ENCODE measurements at places on chromosomes 5 and 9.

DNA sequence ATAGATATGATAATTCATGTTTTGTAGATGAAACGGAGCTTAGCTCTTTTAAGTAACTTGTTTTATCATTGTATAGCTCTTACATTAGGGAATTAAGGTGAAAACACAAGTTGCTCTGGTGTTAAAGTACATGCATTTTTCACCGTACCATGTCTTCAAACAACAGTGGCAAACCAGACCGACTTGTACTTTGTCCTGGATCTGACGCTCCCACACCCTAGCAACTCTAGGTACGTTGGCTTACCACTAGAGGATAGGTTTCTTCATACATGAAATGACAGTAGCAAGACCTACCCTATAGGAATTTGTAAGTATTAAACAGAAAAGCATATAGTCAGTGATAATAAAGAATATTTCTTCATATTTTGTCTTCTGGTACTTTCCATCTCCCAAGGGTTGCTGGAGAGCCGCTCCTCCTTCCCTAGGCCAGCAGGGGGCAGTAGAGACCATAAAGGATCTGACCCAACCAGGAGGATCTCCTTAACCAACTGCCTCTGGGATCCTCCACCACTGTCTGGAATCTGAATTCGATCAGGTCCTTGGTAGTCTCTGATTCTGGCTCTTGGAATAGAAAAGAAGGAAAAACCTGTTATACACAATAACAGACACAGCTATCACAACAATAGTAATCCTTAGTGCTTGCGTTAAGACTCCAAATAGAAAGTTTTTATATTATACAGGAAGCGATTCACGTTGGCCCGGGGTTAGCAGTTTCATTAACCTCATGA lies 136.7 kb downstream of the CAVIN4 start:
- peak; percentile 85 for DNase-seq

DNA sequence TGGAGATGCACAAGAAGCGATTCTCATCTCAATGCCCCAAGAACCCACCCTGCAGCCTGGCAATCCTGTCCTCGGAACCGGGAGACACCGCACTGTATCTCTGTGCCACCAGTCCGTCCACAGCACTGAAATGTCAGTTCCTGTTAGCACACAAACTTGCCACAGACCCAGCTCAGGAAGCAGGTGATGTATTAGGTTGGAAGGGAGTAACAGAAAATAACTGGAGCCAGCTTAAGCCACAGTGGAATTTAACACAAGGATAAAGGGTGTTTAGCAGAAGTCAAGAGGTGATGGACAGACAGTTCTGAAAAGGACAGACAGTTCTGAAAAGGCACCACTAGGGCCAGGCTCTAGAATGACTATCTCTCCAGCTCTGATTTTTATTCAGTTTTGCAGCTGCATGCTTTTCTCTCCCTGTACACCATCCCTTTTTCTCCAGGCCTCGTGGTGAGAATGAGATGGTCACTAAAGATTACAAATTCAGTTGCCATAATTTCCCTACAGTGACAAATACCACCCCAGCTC lies 114.4 kb downstream of the ANKRD18B start:
- DNase-seq: peak; percentile 45

GRCh38 chr9:127786773-127787104 lies 905 bp downstream of the CDK9 start:
- no peak for DNase-seq

DNA sequence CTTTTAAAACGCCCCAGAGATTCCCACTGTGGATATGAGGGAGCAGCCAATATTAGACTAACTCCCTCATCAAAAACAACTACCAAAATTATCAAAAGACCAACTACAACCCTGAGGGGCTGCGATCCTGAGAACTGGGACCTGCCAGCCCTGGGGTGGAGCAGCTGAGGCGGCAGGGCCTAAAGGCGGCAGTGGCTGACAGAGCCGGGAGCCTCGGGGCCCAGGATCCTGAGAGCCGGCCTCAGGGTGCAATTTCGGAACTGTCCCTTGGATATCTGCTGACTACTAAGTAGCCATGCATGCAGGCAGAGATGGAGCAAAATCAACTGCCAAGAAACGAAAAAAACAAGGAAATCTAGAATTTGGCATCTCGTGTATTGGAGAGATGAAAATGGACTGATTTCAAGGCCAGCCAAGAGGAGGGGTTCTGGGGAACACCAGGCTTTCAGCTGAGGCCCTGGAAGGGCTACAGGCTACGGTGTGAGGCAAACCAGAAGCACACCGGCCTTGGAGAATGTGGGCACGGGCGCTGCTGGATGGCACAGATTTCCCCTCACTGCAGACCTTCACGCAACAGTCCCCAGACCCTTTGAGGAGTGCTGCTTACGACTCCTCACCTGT lies 63.6 kb upstream of the UBAC1 start:
- no peak for DNase-seq

DNA sequence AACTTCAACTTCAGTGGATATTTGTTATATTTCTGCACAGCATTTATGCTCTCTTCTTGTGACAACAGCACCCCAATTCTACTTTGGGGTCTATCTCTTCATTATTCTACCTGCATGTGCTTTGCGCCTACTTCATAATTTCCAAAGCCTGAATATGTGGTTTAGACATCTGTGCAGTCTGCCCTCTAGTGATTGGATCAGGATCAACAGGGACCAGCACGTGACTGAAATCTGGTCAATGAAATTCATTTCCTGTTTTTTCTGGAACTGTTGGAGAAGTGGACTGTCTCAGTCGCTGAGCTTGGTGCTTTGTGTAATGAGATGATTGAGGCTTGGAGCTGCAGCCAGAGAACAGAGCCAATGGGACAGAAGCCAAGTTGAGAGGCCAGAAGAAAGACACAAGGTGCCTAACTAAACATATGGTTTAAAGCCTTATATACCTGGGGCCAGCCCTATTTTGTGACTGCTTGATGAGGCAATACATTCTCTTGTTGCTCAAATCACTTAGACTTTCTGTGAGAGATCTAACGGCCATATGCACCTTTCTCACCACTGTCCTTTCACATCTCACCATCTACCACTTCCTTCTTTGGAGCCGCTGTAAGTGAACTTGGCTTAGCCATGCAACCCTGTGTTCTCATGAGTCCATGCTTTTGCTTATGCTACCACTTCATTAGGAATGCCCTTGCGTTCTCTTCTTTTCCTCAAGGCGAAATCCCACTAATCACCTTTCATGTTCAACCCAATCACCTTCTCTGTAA lies 68.8 kb upstream of the PPP2R2B start:
- no peak for DNase-seq

DNA sequence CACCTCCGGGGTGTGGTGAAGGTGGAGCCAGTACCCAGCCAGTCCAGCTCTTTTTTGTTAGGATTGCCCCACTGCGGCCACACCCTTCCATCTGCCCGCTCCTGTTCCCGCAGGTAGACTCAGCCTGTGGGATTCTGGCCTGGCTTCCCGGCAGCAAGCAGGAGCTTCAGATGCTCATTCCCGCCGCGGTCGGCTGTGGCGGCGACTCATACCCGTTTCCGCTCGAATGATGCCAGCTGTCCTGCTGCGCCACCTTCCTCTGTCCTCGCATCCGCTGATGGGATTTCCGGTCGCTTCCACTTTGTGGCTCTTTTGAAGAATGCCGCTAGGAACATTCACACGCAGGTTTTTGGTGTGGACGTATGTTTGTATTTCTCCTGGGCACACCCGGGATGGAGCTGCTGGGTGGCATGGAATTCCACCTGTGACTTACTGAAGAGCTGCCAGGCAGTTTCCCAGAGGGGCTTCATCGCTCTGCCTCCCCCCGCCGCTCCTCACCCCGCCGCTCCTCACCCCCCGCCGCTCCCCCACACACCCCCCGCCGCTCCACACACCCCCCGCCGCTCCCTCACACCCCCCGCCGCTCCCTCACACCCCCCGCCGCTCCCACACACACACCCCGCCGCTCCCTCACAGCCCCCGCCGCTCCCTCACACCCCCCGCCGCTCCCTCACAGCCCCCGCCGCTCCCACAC lies 60.3 kb downstream of the TENT4A start:
- DNase-seq: peak; percentile 88

DNA sequence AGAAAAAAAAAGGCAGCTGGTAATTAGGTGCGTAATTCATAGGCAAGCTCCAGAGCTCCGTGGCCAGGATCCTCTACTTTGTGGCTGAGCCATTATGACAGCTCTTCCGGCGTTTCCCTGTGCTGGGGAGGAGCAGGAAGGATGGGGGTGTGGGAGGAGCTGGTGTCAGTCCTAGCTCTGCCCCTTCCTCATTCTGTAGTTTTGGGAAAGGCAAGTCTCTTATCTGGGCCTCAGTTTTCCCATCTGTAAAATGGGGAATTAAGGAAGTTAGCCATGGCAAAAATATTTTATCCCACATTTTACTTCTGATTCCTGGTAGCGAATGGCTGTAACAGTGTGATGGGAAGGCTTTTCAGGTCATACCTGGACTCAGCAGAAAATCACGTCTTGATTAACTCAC lies 81.1 kb downstream of the SEC61B start:
- no peak for DNase-seq

DNA sequence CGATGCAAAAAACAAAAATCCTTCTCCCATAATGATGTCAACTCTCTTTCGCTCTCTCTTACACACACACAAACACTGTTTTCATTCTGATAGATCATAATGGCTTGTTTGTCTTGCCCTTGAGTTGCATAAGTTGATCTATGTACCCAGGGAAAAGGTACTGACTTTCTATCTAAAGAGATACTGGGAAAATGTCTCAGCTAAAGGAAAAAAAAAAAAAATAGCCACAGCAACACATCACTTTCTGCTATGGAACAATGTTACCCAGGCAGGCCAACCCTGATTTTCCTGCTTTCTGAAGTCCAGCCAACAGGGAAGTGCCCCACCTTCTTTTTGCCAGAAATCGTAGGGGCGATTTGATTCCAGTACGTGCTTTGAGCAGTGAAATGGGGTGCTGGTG lies 212.6 kb upstream of the ACTBL2 start:
- DNase-seq: no peak

DNA sequence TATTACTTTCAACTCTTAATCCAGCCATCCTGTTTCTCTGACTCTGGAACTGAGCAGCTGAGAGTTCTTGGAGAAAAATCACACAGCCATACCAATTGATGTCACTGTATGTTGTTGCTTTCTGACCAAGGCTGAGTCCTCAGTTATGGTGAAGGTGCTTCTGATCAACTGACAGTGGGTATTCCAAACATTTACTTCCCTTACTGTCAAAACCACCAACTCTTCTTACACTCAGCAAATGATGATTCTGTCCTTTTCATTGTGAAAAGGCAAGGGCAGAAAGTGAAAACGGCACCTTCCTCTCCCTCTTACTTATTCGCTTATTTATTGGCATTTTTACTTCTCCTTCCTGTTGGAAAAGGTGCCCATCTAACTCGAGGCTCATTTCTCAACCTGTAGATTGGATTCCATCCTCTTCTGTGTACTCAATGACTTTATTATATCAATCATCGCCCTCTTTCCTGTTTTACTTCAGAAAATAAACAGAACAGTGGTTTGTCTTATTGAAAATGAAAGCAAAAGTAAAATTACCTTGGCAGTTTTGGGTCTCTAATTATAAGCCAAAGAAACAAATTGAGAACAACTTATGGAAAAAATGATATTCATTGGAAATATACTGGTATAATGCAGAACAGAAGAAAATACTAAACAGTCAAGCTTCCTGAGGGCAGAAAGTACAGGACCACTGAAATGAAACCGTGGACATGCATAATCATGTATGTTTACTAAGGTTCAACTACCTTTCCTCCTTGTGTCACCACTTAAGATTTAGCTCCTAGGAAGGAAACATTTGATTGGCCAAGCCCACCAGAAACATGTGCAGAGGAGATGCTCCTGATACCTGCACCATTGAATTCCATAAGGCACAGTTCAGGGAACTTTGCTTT lies 104.5 kb upstream of the CHD1 start:
- no peak for DNase-seq

DNA sequence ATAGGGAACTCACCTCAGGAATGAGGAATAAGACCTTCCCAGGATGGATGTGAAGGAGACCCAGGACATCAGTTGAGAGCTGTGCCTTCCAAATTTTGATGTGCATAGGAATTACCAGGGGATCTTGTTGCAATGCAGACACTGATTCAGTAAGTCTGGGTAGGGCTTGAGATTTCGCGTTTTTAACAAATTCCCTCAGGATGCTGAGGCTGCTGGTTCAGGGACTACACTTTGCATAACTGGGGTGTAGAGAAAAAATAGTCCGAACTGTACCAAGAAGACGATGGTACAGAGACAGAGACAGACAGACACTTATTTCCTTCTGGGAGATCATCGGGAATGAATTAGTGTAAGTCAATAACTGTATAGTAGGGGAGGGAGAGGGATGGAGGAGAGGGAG lies 82.3 kb upstream of the FREM1 start:
- no peak for DNase-seq

- no peak for DNase-seq
These were observed at the start of gene ADAMTSL2 for GRCh38 chr9:133534346-133535291. Gene ADAMTSL2, plus strand, starts transcription at chr9:133534704. Its CDS starts 2,009 bp downstream, at chr9:133536713.

- no peak for DNase-seq
These were observed 157.6 kb upstream of the IRX2 start for GRCh38 chr5:2909035-2909434.

DNA sequence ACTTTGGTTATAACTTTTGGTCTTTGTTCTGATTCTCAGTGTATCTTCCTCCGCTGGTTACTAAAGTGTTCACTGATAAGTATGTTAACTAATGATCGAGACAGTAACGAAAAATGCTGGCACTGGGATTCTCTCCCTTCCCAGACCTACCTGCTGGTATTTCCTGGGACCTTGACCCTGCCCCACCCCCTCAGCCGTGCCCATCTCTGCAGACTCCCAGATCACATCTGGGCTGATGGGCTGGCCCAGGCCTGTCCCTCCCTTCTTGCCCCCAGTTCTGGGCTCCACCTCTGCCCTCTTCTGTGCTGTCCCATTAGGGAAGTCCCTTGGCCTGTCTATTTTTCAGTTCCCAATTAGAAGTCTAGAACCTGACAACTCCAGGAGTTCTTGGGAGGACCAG lies 46.9 kb downstream of the NEURL1B start:
- DNase-seq: no peak

- no peak for DNase-seq
These were observed 1962.2 kb upstream of the WWC1 start for GRCh38 chr5:166329149-166329800.

DNA sequence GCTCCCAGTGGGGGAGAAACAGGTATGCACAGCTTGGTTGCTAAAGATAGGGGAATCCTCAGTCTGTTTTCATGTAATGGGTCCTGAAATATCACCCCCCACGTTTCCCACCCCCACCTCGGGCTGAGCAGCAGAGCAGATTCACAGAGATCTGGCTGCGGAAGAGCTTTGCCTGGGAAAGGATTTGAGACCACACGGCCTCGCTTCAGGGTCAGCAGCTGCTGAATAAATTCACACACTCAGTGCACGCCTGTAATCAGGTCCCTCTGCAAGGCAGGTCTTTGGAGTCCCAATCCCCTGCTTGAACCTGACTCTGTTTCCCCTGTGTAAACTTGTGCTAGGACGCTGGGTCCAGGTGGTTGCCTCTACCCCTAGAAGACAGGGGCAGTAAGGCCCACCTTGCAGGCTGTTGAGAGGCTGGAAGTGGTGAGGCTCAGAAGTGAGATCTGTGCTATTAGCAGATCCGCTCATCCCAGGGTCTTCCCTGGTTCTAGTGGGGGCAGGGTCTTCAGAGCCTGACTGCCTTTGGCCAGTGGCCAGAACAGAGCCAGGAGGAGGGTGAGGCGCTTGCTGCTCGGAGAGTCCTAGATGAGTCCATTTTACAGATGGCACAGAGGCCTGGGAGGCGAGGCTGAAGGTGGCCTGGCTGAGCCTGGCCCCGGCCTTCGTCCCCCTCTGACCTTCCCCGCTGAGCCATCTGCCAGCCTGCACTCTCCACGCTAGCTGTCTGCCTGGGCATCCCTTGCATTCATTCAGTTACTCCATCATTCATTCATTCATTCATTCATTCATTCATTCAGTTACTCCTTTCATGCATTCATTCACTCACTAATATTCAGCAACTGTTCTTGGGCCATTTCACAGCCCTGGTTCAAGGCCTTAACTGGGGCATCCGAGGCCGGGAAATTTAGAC lies 16.7 kb upstream of the NEURL1B start:
- no peak for DNase-seq

GRCh38 chr9:131610231-131610761 lies 65.0 kb downstream of the PRRT1B start:
- DNase-seq: no peak
